ENCODE measurements at places on chromosomes 4 and X. TPM values are rescaled to one million over a fixed set of nuclear protein-coding genes. Genes with fewer than 3 reads are reported as not detected.

- no peak overlapping the region for H3K4me3 ChIP-seq
- no peak for DNase-seq
- H3K27ac ChIP-seq, result no peak overlapping the region
- no peaks in the 10 kb centered on the region for H3K36me3 ChIP-seq
- peaks cover 25% of the 10 kb centered on the region for H3K4me1 ChIP-seq
- no peaks in the 10 kb centered on the region for H3K27me3 ChIP-seq
These were observed 9.3 kb upstream of the GPRIN3 start for GRCh38 chr4:89316931-89317366.

DNA sequence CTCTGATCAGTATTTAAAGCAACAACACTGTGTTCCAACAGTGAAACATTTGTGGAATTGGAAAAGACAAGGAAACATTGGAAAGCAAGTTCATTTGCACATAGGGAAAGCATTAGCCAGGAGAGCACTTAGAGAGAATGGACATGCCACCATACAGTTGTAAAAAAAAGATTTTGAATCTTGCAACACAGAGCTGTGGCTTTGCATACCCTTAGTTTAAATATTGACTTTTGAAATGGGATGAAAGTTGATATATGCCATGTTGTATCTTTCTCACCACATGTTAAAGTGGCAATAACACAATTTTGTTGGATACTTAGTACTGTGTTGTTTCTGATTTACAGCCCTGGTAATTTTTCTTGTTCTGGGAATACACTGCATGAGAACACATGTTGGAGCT is 208.1 kb downstream of the BMPR1B start:
- no peak for DNase-seq
- H3K36me3 ChIP-seq, result no peaks in the 10 kb centered on the region
- H3K4me3 ChIP-seq, result no peak overlapping the region
- H3K27me3 ChIP-seq, result no peaks in the 10 kb centered on the region
- H3K4me1 ChIP-seq, result no peaks in the 10 kb centered on the region

DNA sequence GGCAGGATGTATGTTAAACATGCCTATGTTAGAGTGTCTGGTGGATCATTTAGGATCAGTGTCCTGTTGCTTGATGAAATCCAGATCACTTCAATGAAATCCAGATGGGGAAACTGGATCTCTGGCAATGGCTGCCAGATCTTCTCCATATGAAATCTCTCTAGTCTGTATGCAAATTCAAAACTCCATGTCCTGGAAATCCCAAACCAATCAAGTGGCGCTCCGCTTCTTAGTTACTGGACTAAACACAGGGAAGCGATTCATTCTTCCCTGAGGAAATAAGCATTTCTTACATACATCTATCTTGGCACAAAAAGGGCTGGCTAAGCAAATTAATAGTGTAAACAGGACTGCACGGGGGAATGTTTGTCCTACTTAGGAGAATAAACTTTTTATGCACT is 94.9 kb downstream of the HDAC8 start:
- H3K27me3 ChIP-seq, result no peaks in the 10 kb centered on the region
- H3K36me3 ChIP-seq, result no peaks in the 10 kb centered on the region
- H3K4me3 ChIP-seq, result no peak overlapping the region

DNA sequence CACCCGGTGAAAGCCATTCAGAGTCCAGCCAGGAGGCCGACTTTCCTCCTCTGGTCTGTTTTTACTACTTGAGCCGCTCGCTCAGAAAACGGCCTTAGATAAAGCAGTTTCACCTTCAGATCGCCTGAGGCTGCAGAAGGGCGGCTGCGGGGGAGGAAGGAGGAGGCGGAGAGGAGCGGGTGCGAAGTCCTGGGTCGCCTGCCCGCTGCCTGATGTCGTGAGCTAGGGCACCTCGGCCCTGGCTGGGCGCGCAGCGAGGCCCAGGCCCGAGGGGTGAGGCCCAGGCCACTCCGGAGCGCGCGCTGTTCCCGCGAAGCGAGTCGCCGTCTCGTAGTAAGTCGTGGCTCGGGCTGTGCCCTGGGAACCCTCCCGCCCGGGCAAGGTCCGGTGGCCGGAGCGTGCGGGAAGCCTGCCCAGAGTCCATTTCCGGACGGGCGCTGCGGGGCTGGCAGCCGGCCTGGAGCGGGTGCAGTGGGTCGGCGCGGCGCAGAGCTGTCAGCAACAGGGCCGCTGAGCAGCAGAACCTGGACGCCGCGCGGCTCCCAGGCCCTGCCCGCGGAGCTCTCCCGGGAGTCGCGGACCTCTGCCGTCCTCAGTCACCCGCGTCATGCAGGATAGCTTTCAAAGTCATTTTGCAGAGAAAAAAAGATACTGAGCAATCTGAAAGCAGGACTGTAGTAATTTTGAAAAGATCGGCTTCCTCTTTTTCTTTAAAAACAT is 18.6 kb downstream of the TRIM2 start:
- H3K36me3 ChIP-seq, result no peaks in the 10 kb centered on the region
- H3K4me3 ChIP-seq, result peak overlapping the region; percentile 76
- no peaks in the 10 kb centered on the region for H3K27me3 ChIP-seq
- DNase-seq, result peak; percentile 71

DNA sequence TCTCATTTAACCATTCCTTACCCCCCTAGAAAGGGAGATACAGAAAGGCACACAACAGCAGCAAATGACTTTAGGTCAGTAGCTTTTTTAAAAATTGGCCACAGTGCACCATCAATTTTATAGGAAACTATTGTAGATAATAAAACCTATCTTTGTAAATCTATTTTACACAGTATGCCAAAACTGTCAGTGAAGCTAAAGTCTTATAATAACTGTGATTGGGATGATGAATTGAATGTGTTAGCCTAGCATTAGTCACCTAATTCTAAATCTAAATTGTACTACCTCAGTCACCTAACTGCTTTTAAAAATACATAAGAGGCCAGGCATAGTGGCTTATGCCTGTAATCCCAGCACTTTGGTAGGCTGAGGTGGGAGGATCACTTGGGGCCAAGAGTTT is 44.2 kb downstream of the SH3RF1 start:
- no peak for DNase-seq
- no peak overlapping the region for H3K4me3 ChIP-seq
- no peaks in the 10 kb centered on the region for H3K36me3 ChIP-seq
- no peaks in the 10 kb centered on the region for H3K27me3 ChIP-seq
- H3K27ac ChIP-seq, result no peak overlapping the region

GRCh38 chr4:109026588-109026987 is 263.7 kb upstream of the ETNPPL start:
- no peaks in the 10 kb centered on the region for H3K27me3 ChIP-seq
- H3K4me1 ChIP-seq, result no peaks in the 10 kb centered on the region

- peaks cover 3% of the 10 kb centered on the region for H3K4me1 ChIP-seq
- DNase-seq, result no peak
- H3K4me3 ChIP-seq, result no peak overlapping the region
These were observed 8.9 kb downstream of the FHIP1A start for GRCh38 chr4:151417766-151418376.

- DNase-seq, result peak; percentile 76
- peak overlapping the region; percentile 89 for H3K4me3 ChIP-seq
- peaks cover 22% of the 10 kb centered on the region for H3K4me1 ChIP-seq
- peak overlapping the region; percentile 90 for H3K27ac ChIP-seq
- no peaks in the 10 kb centered on the region for H3K36me3 ChIP-seq
- H3K27me3 ChIP-seq, result no peaks in the 10 kb centered on the region
These were observed 1.5 kb downstream of the JADE1 start for GRCh38 chr4:128810871-128811570.

- no peak overlapping the region for H3K4me3 ChIP-seq
- H3K36me3 ChIP-seq, result no peaks in the 10 kb centered on the region
- H3K4me1 ChIP-seq, result no peaks in the 10 kb centered on the region
- H3K27ac ChIP-seq, result no peak overlapping the region
- H3K27me3 ChIP-seq, result no peaks in the 10 kb centered on the region
These were observed 125.5 kb upstream of the MAP3K15 start for GRCh38 chrX:19640693-19641374.

DNA sequence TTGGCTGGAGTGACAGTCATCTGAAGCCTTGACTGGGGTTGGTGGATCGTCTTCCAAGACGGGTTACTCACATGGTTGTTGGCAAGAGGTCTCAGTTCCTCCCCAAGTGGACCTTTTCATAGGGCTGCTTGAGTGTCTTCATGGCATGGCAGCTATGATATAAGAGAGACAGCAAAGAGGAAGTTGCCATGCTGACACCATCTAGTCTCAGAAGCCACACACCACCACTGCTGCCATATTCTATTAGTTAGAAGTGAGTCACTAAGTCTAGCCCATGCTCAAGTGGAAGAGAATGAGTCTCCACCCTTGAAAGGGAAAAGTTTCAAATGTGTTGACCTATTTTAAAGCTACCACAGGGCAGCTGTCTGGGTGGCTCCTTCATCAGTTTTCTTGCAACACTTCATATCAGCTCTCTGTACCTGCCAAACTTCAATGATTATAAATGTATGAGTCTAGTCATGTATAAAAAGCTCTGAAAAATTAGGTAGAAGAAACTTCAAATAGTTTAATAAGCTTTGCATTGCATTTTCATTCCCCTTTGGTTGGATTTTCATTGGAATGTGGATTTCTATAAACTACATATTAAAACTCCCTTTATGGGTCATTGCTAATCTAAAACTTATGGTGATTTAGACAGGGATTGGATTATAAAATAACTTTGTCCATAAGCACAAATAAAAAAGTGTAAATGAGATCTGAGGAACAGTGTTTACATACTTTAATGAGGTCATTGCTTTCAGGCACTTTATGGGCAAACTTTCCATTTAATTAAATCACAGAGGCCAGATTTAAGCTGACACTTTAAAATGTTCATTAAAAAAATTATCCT is 68.0 kb upstream of the ATXN3L start:
- H3K27ac ChIP-seq, result no peak overlapping the region
- no peaks in the 10 kb centered on the region for H3K4me1 ChIP-seq
- DNase-seq, result no peak
- no peak overlapping the region for H3K4me3 ChIP-seq

DNA sequence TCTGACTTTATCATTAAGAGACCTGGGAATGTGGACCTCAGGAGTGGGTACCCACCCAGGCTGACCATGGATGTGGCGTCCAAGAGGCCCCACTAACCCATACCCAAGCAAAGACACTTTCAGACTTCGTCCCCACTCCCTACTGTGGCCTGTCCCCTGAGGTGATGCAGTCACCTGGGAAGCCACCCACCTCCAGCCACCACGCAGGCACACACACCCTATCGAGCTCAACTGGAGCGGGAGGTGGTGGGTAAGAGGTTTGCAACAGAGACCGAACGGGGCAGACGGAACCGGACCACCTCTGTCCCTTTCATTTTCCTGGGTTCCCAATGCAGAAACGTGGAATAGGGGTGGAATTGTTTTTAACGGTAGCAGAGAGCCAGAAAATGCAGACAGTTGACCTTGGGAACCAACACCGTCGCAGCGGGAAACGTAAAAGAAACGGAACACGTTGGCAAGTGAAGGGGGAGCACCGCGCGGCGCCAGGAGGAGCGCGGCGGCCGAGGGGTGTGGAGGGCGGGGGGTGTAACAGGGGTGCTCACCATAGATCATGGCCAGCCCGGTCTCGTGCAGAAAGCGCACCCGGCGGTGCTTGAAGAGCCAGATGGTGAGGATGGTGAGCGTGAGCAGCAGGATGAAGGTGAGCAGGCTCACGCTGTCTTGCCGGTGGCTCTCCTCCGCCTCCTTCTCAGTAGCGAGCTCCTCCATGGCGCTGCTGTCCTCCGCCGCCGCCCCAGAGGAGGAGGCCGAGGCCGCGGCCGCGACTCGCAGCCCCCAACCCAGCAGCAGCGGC is 559 bp downstream of the SLC9A7 start:
- H3K27ac ChIP-seq, result no peak overlapping the region
- peak; percentile 8 for DNase-seq
- H3K4me1 ChIP-seq, result no peaks in the 10 kb centered on the region
- H3K27me3 ChIP-seq, result no peaks in the 10 kb centered on the region
- H3K36me3 ChIP-seq, result no peaks in the 10 kb centered on the region
- peak overlapping the region; percentile 56 for H3K4me3 ChIP-seq

DNA sequence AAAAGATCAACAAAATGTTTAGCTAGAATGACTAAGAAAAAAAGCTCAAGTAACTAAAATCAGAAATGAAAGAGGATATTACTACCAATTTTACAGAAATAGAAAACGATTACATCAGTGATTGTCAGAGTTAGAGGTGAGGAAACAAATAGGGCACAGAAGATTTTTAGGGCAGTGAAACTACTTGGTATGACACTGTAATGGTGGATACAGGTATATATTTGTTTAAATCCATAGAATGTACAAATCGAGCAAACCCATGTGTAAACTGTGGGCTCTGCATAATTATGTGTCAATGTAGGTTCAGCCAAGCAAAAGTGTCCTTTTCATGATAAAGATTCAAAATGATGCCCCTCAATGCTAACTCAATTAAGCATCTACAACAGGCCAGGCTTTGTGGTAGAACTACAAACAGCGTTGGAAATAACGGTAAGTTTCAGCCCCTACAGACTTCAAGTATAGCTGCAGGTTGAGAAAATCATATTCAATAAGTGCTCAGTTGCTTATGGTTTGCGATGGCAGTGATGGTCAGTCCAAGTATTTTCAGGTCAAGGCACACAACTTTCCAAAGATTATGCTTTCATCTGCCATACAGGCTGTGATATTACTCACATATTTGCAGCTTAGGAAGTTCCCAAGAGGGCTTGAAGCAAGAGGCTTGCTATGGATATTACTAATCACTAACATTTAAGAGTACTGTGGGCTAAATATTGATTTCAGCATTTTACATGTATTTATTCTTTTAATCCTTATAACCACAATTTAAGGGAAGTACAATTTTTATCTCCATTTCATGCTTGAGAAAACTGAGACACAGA is 158.6 kb downstream of the TET2 start:
- H3K4me3 ChIP-seq, result no peak overlapping the region
- H3K27me3 ChIP-seq, result no peaks in the 10 kb centered on the region
- H3K36me3 ChIP-seq, result no peaks in the 10 kb centered on the region
- H3K27ac ChIP-seq, result no peak overlapping the region

GRCh38 chr4:65921180-65921579 is 250.9 kb upstream of the EPHA5 start:
- no peak overlapping the region for H3K4me3 ChIP-seq
- no peaks in the 10 kb centered on the region for H3K4me1 ChIP-seq
- H3K36me3 ChIP-seq, result no peaks in the 10 kb centered on the region
- H3K27ac ChIP-seq, result no peak overlapping the region
- DNase-seq, result no peak

GRCh38 chr4:78058591-78059523 is 1.7 kb downstream of the FRAS1 start:
- peak; percentile 26 for DNase-seq
- peak overlapping the region; percentile 87 for H3K27ac ChIP-seq
- no peaks in the 10 kb centered on the region for H3K36me3 ChIP-seq
- H3K4me3 ChIP-seq, result peak overlapping the region; percentile 76
- H3K4me1 ChIP-seq, result peaks cover 33% of the 10 kb centered on the region

GRCh38 chr4:46649390-46649789 is 259.5 kb upstream of the GABRA2 start:
- H3K36me3 ChIP-seq, result no peaks in the 10 kb centered on the region
- H3K27ac ChIP-seq, result no peak overlapping the region
- H3K27me3 ChIP-seq, result no peaks in the 10 kb centered on the region
- no peak overlapping the region for H3K4me3 ChIP-seq
- H3K4me1 ChIP-seq, result no peaks in the 10 kb centered on the region

GRCh38 chr4:65353098-65353497 is 317.2 kb downstream of the EPHA5 start:
- H3K27ac ChIP-seq, result no peak overlapping the region
- H3K27me3 ChIP-seq, result no peaks in the 10 kb centered on the region
- H3K36me3 ChIP-seq, result no peaks in the 10 kb centered on the region
- DNase-seq, result no peak

GRCh38 chr4:81314196-81314896 is 99.3 kb upstream of the PRKG2 start:
- DNase-seq, result peak; percentile 17
- peaks cover 11% of the 10 kb centered on the region for H3K4me1 ChIP-seq
- no peaks in the 10 kb centered on the region for H3K36me3 ChIP-seq
- no peak overlapping the region for H3K27ac ChIP-seq
- no peak overlapping the region for H3K4me3 ChIP-seq

The H2BW1 gene
- not detected for total RNA-seq

The GAGE12D gene
- not detected for total RNA-seq

The BMP15 gene
- not detected for total RNA-seq

The PDZD4 gene
- 1.6 TPM for total RNA-seq

The MAGEB1 gene
- total RNA-seq, result not detected

The GUCY1A1 gene
- 60.3 TPM for total RNA-seq

The EFHC2 gene
- 7.0 TPM for total RNA-seq
